Brain (organoid and tissue), 16 donors: ENCODE measurements at places on chromosomes 1 and 21. TPM values are rescaled to one million over a fixed set of nuclear protein-coding genes. Genes with fewer than 3 reads are reported as not detected.

Gene AGMAT
- polyA plus RNA-seq = 0.61 TPM

Gene LMOD1
- polyA plus RNA-seq = 4.2 TPM

Gene AMY1C
- not detected for polyA plus RNA-seq

DNA sequence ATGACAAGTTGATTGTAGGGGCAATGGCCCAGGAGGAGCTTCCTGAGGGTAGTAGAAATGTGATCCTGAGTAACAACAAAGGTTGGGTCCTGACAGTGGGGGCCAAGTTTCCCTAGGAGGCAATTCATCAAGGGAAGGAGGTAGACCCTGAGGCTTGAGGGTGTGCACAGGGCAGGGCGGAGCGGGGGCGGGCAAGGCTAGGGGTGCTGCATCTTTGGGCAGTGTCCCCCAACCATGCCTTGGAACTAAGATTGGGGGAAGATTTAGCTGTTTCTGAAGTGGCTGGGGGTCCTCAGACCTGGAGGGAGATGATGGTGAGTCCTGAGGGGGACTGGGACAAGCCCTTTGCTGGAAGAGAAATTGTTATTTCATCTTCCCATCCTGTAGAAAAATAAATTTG is 50.9 kb downstream of the HUNK start:
- no peak for DNase-seq

- DNase-seq = no peak
These were observed 1.9 kb upstream of the IL24 start for GRCh38 chr1:206895325-206895724.

Gene LRRC8C
- 3.7 TPM for polyA plus RNA-seq

DNA sequence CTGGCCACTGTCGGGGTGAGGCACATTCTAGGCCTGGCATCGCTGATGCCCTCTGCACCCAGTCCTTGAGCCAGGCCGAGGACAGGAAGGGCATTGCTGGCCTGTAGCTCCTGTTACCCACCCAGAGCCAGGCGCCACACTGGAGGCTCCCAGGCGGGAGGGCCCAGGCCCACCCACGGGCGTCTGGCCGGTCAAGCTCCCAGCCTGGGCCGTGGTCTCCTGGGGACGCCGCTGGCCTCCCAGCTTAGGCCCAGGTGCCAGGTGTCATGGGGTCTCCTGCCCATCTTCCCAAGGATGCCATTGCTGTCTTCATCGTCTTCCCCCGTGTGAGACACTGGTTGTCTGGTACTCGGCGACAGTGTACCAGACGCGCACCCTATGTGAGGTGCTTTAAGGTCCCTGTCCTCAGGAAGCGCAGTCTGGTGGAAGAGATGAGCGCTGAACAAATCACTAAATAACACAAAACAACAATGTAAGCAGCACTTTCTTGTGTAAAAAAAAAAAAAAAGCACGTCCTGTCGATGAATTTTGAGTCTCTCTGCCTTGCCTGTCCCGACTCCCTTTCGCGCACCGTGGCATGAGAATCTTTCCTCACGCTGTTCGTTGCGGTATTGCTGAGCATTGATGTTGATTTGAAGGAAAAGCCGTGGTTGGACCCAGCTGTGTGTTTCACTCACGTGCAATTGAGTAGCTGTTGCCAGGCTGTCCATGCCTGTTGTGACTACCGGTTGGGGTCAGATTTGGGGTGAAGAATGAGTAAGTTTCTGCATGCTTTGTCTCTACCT is 27.0 kb upstream of the TRAPPC10 start:
- no peak for DNase-seq

Gene DYNLT5
- polyA plus RNA-seq = 0.17 TPM

DNA sequence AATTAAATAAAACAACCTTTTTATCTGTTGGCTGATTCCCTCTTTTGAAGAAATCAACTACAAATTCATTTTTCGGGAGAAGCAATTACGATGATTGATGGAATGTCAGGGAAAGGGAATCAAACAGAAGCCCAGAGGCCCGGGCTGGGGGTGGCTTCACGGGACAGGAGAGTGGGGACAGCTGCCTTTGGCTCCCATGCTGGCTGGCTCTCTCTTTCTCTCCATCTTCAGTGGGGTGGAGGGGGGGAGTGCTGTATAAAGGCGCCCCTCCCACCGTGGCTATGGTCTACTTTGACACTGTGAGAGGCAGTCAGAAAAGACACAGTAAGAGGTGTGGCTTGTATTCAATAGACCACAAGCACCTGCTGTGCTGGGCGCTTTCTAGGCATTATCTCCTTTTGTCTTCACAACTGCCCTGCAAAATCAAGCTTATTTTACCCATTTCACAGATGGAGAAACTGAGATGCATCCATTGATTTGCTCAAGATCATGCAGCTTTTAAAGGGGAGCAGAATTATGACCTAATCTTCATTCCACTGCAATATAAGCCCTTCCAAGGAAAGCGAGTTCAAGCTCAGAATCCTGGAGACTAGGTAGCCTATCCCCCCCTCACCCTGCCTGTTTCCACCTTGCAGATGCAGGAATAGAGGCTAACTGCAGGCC is 92.9 kb downstream of the GRIK3 start:
- DNase-seq = no peak

DNA sequence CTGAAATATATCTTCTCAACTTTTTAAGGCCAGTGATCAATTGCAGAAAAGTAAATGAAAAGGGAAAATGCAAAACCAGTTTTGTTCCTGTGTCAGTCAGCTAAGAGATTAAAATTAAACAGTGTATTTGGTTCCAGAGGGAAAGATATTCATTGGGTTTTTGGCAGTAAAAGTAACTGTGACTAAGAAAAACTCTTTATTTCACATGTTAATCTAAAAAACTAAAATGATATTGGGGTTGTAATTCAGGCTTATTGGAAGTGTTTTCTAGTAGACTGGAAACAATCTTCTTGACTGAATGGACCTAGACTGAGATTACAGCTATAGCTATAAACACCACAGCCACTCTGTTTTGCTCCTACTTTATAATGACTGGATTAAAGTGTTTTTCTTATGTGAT is 413.9 kb downstream of the ADGRL2 start:
- DNase-seq = peak; percentile 67

Gene FAM177B
- not detected for polyA plus RNA-seq

GRCh38 chr1:236000781-236001180 is 64.1 kb downstream of the NID1 start:
- DNase-seq = no peak

Gene IQCC
- 8.3 TPM for polyA plus RNA-seq

- DNase-seq = no peak
These were observed 22.2 kb upstream of the HPDL start for GRCh38 chr1:45304311-45305081.

DNA sequence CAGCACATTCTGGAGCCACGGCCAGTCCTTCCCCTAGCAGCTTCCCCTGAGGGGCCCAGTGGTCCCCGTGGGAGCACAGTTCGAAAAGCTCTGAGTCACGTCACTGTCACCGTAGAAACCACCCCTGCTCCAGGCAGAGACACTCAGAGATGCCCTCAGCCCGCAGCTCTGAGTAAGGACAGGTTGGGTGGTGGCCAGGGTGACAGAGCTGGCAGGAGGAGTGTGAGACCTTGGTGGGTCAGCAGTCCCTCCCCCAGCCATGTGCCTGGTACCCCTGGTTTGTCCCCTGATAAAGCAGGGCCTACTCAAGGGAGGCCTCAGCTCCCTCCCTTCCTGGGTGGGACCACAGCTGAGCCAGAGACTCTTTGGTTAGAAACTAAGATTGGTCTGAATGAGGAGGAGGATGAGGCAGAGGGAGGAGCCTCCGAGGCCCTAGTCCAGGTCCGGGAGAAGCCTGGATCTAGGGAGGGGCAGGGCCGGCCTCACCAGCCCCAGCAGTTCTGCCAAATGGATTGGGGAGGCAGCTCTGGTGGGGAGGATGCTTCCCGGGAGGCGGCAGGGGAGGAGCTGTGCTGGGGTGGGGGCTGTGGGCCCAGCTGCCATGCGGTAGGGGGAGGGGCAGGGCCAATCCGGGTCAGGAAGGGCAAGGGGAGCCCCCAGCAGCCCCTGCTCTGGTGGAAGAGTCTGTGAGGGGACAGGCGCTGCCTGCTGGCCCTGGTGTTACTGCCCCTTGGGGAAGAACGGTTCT is 55.2 kb downstream of the SLC9A1 start:
- DNase-seq = peak; percentile 29

DNA sequence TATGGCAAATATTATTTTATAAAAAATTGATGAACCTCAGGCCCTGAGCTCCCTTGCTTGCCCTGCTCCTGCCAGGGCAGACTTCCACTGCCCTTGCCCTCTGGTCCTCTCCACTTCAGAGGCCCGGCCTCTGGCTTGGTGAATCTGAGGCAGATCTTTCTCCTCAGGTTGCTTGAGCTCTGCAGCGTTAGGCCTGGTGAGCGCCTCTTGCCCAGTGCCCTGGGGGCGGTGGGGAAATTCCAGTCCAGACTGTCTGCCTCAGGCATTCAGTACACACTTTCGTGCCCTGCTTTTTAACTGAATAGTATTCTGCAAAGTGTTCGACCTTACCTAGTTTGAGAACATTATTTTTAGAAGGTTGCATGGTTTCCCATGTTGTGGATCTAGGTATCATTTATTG is 98.2 kb downstream of the PCBP3 start:
- DNase-seq = no peak

Gene FCAMR
- not detected for polyA plus RNA-seq

DNA sequence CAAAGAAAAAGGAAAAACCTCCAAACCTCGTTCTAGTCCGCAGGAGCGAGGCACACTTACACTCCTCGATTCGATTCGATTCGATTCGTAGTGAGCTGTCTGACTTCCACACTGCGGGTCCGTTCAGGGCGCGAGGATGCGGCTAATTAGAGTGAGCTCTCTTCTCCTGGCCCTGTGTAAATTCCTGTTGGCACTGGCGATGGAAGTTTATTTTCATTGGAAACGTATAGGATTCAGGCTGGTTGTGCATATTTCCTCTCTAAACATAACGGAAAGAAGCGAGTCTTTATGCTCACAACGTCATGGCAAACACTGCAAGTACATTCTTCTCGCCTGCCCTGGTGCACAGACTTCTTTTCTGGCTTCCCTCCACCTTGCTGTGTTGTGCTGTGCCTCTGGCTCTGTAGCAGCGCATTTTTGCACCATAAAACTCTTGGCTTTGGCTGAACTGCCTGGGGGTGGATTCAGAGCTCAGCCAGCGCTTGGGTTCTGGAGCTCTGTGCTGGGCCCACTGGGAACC is 2.7 kb downstream of the HUNK start:
- DNase-seq = peak; percentile 56

Gene DDAH1
- 39.2 TPM for polyA plus RNA-seq

GRCh38 chr1:222034790-222035189 is 292.9 kb upstream of the DUSP10 start:
- DNase-seq = peak; percentile 35

DNA sequence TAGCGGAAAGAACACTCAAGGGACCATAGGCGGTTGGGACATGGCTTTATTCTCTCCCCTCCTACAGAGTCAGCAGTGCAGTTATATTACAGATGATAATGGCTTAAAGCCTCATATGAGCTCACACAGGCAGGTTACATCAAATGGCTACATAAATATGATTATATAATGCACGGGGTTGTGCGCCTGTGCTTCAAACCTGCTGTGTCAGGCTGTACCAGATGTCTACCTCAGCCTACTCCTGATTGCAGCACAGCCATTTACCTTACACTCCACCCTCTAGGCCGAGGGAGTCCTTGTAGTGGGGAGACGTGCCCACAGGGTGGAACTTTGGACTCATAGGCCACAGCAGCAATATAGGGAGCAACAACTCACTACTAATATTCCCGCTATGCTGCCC is 16.4 kb upstream of the TBX19 start:
- no peak for DNase-seq

GRCh38 chr1:111630567-111630966 is 11.0 kb downstream of the RAP1A start:
- no peak for DNase-seq

DNA sequence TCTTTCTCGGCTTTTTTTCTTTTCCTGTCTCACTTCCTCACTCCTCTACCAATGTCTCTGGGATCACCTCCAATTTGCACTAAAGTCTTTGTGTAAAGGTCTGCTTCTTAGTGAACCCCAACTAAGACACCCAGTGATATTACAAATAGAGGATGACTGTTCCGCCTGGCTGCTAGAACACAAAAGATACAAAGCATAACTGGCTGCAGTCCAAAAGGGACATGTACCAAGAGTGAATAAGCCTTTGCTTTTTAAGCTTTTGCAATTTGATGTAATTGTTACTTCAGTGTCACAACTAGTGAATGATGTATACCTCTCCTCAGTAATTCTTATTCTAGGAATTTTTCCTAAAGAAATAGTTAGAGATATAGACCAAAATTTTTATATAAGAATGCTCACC is 82.8 kb upstream of the BEND5 start:
- no peak for DNase-seq

Gene DNAJC11
- polyA plus RNA-seq = 44.8 TPM

Gene NKAIN1
- polyA plus RNA-seq = 21.1 TPM

- peak; percentile 79 for DNase-seq
These were observed 2.1 kb downstream of the ADGRL2 start for GRCh38 chr1:81802707-81803430.

DNA sequence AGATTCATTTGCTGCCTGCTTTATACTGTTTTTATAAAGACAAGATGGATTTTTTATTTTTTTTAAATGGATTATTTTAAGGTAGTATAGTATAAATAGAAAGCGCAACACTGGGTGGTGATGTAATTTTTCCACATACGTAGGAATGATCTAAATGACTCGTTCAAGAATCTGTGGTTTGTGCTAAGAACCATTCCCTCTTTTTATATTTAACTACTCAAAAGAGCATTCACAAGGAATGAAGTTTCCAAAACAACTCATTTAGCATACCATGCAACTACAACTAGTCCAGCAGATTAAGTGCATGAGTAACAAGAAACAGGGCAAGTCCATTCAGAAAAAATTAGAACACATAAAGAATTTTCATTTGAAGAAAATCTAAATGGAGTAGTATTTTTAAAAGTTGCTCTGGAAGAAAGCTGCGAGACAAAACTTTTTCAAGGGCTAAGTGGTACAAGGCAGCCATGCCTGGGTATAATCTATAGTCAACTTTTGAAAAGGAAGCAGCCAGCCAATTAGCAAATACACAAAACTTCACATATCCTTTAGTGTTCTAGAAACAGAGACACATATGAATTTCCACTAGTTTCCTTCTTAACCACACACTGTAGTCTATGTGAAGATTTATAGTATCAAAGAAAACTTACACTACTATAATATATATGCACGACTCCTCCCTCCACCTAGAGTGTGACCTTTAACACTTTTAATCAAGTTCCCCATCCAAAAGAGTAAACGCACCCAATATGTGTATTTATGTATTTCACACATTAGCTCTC is 23.4 kb downstream of the GTF2B start:
- no peak for DNase-seq

DNA sequence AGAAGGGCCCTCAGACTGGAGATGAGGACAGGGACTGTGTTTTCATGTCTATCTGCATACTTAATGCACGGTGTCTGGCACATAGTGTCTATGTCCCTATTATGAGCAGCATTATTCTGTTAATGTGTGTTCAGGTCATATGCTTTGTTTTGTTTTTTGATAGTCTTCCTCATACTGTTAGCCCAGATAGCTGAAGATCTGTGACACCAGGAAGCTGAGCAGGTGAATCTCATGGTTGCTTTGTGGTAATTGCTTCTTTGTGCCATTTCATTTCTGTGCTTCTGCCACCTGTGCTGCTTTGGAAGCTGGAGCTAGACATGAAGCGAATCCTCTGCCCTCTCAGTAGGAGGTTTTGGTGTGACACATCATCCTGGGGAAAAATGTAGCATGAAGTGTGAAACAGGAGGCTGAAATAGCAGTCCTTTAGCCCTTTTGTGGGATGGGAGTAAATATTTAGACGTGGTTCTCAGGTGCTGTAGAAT is 15.8 kb downstream of the SMAP2 start:
- DNase-seq = no peak
